ENCODE measurements at places on chromosomes 4 and X. TPM values are rescaled to one million over a fixed set of nuclear protein-coding genes. Genes with fewer than 3 reads are reported as not detected.

The KLF8 gene
- 27.4 TPM for total RNA-seq

The WDR17 gene
- 4.5 TPM for total RNA-seq

The EDA gene
- 3.6 TPM for total RNA-seq

The UGT2B15 gene
- total RNA-seq, result not detected

The STARD8 gene
- total RNA-seq, result 6.4 TPM

The RBM46 gene
- not detected for total RNA-seq

The CCDC158 gene
- total RNA-seq, result 1.3 TPM

The PWWP3B gene
- 7.0 TPM for total RNA-seq

The ARHGAP4 gene
- 19.8 TPM for total RNA-seq

The CNKSR2 gene
- total RNA-seq, result 11.2 TPM

The DCAF12L1 gene
- total RNA-seq, result not detected

DNA sequence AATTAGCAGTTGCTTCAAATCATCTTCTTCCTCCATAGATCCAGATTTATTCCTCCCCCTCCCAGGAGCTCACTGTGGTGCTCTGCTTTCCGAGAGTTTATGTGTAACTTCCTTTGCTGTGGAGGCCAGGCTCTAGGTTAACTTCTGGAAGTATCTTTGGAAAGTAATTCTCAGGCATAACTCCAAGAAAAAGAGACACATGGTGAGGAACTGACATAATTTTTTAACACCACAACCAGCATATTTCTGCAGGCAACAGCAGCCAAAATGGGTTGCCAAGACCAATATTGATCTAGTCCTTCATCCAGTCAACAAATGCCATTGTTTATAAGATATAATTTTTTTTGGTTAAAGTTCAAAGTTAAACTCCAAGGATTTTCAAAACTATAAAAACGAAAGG, 114.5 kb upstream of the RBPJ start:
- peaks cover 11% of the 10 kb centered on the region for H3K4me1 ChIP-seq
- H3K27me3 ChIP-seq, result no peaks in the 10 kb centered on the region
- no peak for DNase-seq
- H3K36me3 ChIP-seq, result no peaks in the 10 kb centered on the region
- H3K4me3 ChIP-seq, result no peak overlapping the region
- H3K27ac ChIP-seq, result no peak overlapping the region

GRCh38 chr4:149292425-149293007, 523.1 kb downstream of the IQCM start:
- no peaks in the 10 kb centered on the region for H3K36me3 ChIP-seq
- no peak overlapping the region for H3K4me3 ChIP-seq
- no peak overlapping the region for H3K27ac ChIP-seq
- no peaks in the 10 kb centered on the region for H3K27me3 ChIP-seq
- DNase-seq, result no peak

GRCh38 chrX:108217876-108218275, 126.3 kb downstream of the ATG4A start:
- H3K4me3 ChIP-seq, result no peak overlapping the region
- DNase-seq, result no peak

DNA sequence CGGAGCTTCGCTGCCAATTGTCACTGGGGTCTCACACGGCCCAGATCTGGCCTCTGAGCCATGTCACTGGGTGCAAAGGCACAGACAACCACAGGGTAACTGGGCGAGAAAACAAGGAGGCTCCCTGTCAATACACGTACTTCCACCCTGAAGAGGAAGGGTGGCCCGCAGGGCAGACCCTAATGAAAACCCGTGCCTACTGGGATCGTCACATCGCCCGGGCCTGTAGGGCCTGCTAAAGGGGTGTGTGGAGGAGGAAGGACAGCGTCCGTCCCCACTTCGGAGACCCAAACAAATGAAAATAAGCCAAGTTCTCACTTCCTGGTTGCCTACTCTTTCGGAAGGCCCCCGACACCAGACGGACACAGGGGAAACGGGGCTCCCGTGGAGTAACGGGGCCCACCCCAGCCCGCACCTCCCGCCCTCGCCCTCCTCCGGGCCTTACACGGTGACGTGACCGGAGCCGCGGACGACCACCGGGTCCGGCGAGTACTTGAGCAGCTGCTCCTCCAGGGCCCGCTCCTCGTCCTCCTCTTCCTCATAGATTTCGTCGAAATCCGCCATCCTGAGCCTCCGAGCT, 578 bp downstream of the CHIC2 start:
- no peaks in the 10 kb centered on the region for H3K36me3 ChIP-seq
- peak; percentile 55 for DNase-seq
- H3K27me3 ChIP-seq, result no peaks in the 10 kb centered on the region
- H3K4me1 ChIP-seq, result peaks cover 7% of the 10 kb centered on the region
- peak overlapping the region; percentile 99 for H3K27ac ChIP-seq

GRCh38 chrX:128781506-128781905, 729.3 kb upstream of the ACTRT1 start:
- H3K4me3 ChIP-seq, result no peak overlapping the region
- H3K4me1 ChIP-seq, result no peaks in the 10 kb centered on the region
- H3K27me3 ChIP-seq, result no peaks in the 10 kb centered on the region
- no peak overlapping the region for H3K27ac ChIP-seq
- H3K36me3 ChIP-seq, result no peaks in the 10 kb centered on the region

- H3K4me1 ChIP-seq, result no peaks in the 10 kb centered on the region
- DNase-seq, result no peak
- no peaks in the 10 kb centered on the region for H3K27me3 ChIP-seq
- no peaks in the 10 kb centered on the region for H3K36me3 ChIP-seq
- H3K27ac ChIP-seq, result no peak overlapping the region
- H3K4me3 ChIP-seq, result no peak overlapping the region
These were observed 23.3 kb upstream of the GPR50 start for GRCh38 chrX:151153086-151153485.

DNA sequence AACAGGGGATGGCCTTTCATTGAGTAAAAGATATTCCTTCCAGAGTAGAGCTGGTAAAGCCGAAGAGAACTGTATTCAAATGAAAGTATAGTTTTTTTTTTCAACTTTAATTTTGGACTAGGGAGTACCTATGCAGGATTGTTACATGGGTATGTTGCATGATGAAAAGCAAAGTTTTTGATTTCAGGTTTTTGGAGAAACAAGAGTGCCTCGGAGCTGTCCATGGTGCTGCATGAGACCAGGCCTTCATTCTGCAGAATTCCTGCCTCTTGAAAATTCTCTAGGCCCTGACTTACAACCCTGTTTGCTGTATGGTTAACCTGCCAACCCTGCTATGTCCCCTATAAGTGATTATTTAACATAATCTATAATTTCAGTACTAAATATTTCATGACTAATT, 1065.7 kb upstream of the FTHL17 start:
- no peak for DNase-seq
- H3K27me3 ChIP-seq, result no peaks in the 10 kb centered on the region
- no peaks in the 10 kb centered on the region for H3K4me1 ChIP-seq
- no peak overlapping the region for H3K27ac ChIP-seq
- no peak overlapping the region for H3K4me3 ChIP-seq
- no peaks in the 10 kb centered on the region for H3K36me3 ChIP-seq

GRCh38 chr4:3363411-3364141, 70.8 kb downstream of the RGS12 start:
- peak; percentile 7 for DNase-seq
- no peaks in the 10 kb centered on the region for H3K4me1 ChIP-seq
- H3K27me3 ChIP-seq, result no peaks in the 10 kb centered on the region
- H3K36me3 ChIP-seq, result no peaks in the 10 kb centered on the region

DNA sequence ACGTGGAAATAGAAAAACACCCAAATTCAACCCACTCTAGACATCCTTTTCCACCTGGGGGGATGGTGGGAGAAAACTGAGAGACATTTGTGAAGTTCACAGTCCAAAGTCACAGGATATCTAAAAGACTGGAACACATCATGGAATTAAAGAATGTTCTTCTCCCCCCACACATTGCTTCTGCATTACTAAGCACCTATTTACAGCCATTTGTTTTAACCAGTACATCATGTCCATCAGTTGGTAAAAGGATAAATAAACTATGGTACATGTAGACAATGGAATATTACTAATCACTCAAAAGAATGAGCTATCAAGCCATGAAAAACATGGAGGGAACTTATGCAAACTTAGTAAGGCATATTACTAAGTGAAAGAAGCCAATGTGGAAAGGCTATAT, 185.5 kb upstream of the ANXA10 start:
- H3K36me3 ChIP-seq, result no peaks in the 10 kb centered on the region
- H3K27ac ChIP-seq, result no peak overlapping the region
- no peaks in the 10 kb centered on the region for H3K27me3 ChIP-seq
- no peaks in the 10 kb centered on the region for H3K4me1 ChIP-seq
- DNase-seq, result no peak

DNA sequence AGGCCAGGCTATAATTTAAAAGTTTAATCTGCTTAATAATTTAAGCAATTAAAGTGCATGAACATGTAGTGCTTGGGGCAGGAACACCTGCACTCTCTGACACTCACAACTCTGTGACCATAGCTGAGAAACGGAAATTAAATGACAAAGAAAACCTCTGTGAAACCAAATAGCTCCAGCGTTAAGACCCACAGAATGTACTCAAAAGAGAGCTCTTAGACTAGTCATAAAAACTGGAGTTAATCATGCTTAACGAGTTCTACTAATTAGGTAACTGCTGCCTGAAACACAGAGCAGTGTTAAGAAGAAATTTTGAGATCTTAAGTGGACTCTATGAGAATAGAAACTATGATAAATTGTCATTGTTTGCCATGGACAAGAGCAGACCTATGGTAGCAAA, 174.4 kb upstream of the SPIN4 start:
- H3K27ac ChIP-seq, result no peak overlapping the region
- no peaks in the 10 kb centered on the region for H3K27me3 ChIP-seq
- no peaks in the 10 kb centered on the region for H3K4me1 ChIP-seq
- H3K4me3 ChIP-seq, result no peak overlapping the region
- no peak for DNase-seq
- H3K36me3 ChIP-seq, result no peaks in the 10 kb centered on the region

- no peaks in the 10 kb centered on the region for H3K27me3 ChIP-seq
- H3K4me3 ChIP-seq, result no peak overlapping the region
- H3K36me3 ChIP-seq, result no peaks in the 10 kb centered on the region
- no peak for DNase-seq
- H3K4me1 ChIP-seq, result no peaks in the 10 kb centered on the region
- no peak overlapping the region for H3K27ac ChIP-seq
These were observed 56.8 kb upstream of the DCTD start for GRCh38 chr4:182973941-182974340.

- peaks cover 31% of the 10 kb centered on the region for H3K27me3 ChIP-seq
- no peaks in the 10 kb centered on the region for H3K4me1 ChIP-seq
- H3K27ac ChIP-seq, result peak overlapping the region; percentile 43
- H3K36me3 ChIP-seq, result no peaks in the 10 kb centered on the region
These were observed 583 bp downstream of the GABRE start for GRCh38 chrX:151973851-151974335.

GRCh38 chrX:63058204-63058603, 292.9 kb downstream of the SPIN4 start:
- no peaks in the 10 kb centered on the region for H3K36me3 ChIP-seq
- no peak overlapping the region for H3K4me3 ChIP-seq
- no peak overlapping the region for H3K27ac ChIP-seq
- H3K27me3 ChIP-seq, result peaks cover 27% of the 10 kb centered on the region
- H3K4me1 ChIP-seq, result no peaks in the 10 kb centered on the region
- DNase-seq, result no peak

DNA sequence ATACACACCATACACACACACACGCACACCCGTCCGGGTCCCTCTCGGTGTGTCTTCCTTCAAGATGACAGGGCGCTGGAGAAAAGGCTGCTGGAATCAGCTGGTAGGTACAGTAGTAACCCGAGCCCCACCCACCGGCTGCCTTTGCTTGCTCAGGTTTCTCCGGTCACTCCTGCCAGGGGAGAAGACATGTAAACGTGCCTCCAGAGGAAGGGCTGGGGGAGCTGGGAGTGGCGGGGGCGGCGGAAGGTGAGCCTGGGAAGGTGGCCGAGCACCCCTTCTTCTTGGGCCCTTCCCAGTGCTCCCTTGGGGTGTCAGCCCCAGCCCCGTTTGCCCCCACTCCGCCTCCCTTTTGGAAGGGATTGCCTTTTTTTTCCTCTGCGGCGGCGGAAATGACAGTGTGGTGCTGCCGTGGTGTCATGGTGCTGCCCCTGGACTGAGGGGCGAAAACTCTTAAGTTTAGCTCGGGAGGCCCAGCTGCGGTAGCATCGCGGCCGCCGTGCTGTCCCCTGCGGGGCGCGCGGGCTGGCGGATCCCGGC, at the start of gene MID2:
TSS of gene MID2 (plus strand) at position 169 of the 540 bp plus-strand sequence. CDS start 561 bp downstream, outside the sequence.
- no peaks in the 10 kb centered on the region for H3K36me3 ChIP-seq
- peak within 1 kb of the TSS; percentile 96 for H3K27ac ChIP-seq
- H3K4me1 ChIP-seq, result peaks cover under 1% of the 10 kb centered on the region
- H3K27me3 ChIP-seq, result no peaks in the 10 kb centered on the region
- peak; percentile 63 for DNase-seq

DNA sequence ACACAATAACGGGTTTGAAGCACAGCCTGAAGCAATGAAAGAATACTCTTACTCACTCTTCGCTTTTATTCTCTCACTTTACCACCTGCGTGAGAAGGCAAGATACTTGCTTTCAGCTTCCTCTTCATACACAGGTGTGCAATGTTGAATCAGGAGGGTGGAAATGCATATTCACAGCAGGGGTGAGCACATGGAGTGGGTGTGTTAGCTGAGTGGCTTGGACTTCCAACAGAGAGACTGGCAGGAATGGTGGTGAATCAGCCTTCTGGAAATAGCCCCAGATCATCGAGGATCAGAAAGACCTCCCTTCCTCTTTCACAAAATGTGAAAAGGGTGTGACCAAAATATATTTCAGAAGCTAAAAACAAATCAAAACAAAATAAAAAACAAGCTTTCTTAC, 521.2 kb downstream of the STIM2 start:
- no peaks in the 10 kb centered on the region for H3K27me3 ChIP-seq
- DNase-seq, result no peak
- H3K27ac ChIP-seq, result no peak overlapping the region
- no peaks in the 10 kb centered on the region for H3K36me3 ChIP-seq
- H3K4me3 ChIP-seq, result no peak overlapping the region

DNA sequence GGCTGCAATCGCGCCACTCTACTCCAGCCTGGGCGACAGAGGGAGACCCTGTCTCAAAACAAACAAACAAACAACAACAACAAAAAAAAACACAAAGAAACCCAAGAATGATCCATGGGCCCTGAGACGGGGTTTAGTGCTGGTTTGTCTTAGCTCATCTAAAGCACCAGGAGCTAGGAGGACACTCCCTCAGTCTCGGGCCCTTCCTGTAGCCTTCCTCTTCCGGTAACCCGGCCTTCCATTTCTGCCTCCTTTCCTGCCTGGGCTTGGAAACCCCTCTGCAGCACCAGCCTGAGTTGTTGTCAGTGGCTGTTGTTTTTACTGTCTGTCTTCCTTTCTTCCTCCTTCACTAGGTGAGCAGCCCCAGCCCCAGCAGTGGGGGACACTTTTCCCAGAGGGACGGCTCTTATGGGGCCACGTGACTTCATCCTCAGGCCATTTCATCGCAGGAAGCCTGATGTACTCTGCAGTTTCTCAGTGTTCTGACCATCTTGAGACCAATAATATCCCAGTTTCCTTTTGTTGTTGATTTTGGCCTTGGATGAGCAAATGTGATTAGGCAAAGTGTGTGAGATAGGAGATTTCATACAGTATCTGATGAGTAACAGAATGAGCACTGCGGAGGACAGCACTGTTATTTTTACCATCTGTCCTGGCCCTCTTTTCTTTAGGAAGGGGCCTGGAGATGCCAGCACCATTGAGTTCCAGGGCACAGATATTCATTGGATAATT, 90.1 kb downstream of the ANAPC4 start:
- no peaks in the 10 kb centered on the region for H3K36me3 ChIP-seq
- H3K4me3 ChIP-seq, result no peak overlapping the region
- H3K4me1 ChIP-seq, result no peaks in the 10 kb centered on the region
- H3K27me3 ChIP-seq, result no peaks in the 10 kb centered on the region
- no peak for DNase-seq
- no peak overlapping the region for H3K27ac ChIP-seq

Measured in breast epithelium (tissue), 4 donors.